ENCODE measurements at places on chromosomes 4 and X. TPM values are rescaled to one million over a fixed set of nuclear protein-coding genes. Genes with fewer than 3 reads are reported as not detected.

The KCND1 gene
- 5.7 TPM for polyA plus RNA-seq

The GABRG1 gene
- 0.82 TPM for polyA plus RNA-seq

The SLC26A1 gene
- polyA plus RNA-seq = 3.4 TPM

The ADH1C gene
- 26.1 TPM for polyA plus RNA-seq

The SSX2B gene
- not detected for polyA plus RNA-seq

The GPR50 gene
- not detected for polyA plus RNA-seq

The PAGE1 gene
- polyA plus RNA-seq = not detected

The AKAP14 gene
- polyA plus RNA-seq = 0.81 TPM

The CCDC110 gene
- 3.5 TPM for polyA plus RNA-seq

The NAP1L2 gene
- 0.82 TPM for polyA plus RNA-seq

The TRPC5OS gene
- polyA plus RNA-seq = not detected

The MAGEC2 gene
- polyA plus RNA-seq = not detected

The MGST2 gene
- 44.3 TPM for polyA plus RNA-seq

The COL4A5 gene
- polyA plus RNA-seq = 150 TPM

The GPR82 gene
- polyA plus RNA-seq = 0.18 TPM

The BBS7 gene
- polyA plus RNA-seq = 30.4 TPM

The GPR173 gene
- 13.8 TPM for polyA plus RNA-seq

The IL13RA1 gene
- polyA plus RNA-seq = 42.4 TPM

The HSD17B13 gene
- 0.83 TPM for polyA plus RNA-seq

The TMPRSS11B gene
- not detected for polyA plus RNA-seq

The CHRDL1 gene
- 10.0 TPM for polyA plus RNA-seq

The TRPC3 gene
- 7.7 TPM for polyA plus RNA-seq

The EDA2R gene
- 0.82 TPM for polyA plus RNA-seq

The RAB33A gene
- 0.70 TPM for polyA plus RNA-seq

The HTR2C gene
- polyA plus RNA-seq = 0.31 TPM

The ADGRL3 gene
- 22.4 TPM for polyA plus RNA-seq

The DDIT4L gene
- 1.1 TPM for polyA plus RNA-seq

The DMRTC1 gene
- polyA plus RNA-seq = 0.25 TPM

The MAGED2 gene
- 591 TPM for polyA plus RNA-seq

The SERPINA7 gene
- not detected for polyA plus RNA-seq

The MAOA gene
- polyA plus RNA-seq = 55.6 TPM

The IL21 gene
- polyA plus RNA-seq = not detected

The KDR gene
- polyA plus RNA-seq = 110 TPM

The TCEAL8 gene
- polyA plus RNA-seq = 111 TPM

The PCDH19 gene
- 1.4 TPM for polyA plus RNA-seq

The KIF4A gene
- polyA plus RNA-seq = 16.8 TPM

The HMX1 gene
- not detected for polyA plus RNA-seq

The ADGRA3 gene
- 64.0 TPM for polyA plus RNA-seq

The UGT2B7 gene
- polyA plus RNA-seq = 46.5 TPM

The NMU gene
- polyA plus RNA-seq = 4.2 TPM

The GLOD5 gene
- polyA plus RNA-seq = 1.7 TPM

The TLR10 gene
- 0.59 TPM for polyA plus RNA-seq

The SMIM43 gene
- 24.6 TPM for polyA plus RNA-seq

The SYNPO2 gene
- 2.8 TPM for polyA plus RNA-seq

The SPACA5 gene
- 0.41 TPM for polyA plus RNA-seq

The RHOXF2 gene
- polyA plus RNA-seq = 0.18 TPM

The AMBN gene
- not detected for polyA plus RNA-seq

The COL4A6 gene
- polyA plus RNA-seq = 15.0 TPM

The PGAM4 gene
- polyA plus RNA-seq = 0.64 TPM

The STK26 gene
- polyA plus RNA-seq = 23.1 TPM

The EXOC1 gene
- polyA plus RNA-seq = 46.3 TPM

The SYTL4 gene
- polyA plus RNA-seq = 11.5 TPM

The PIR gene
- polyA plus RNA-seq = 8.0 TPM

The MGAT4D gene
- not detected for polyA plus RNA-seq

Measured in left lung (tissue), 14 donors.